ENCODE measurements at places on chromosomes 11 and 22.

GRCh38 chr22:47627556-47628253 lies 865.3 kb downstream of the TBC1D22A start:
- DNase-seq: no peak

GRCh38 chr11:30360741-30361140 lies 37.8 kb downstream of the ARL14EP start:
- DNase-seq: no peak

- no peak for DNase-seq
These were observed 796 bp upstream of the SF3B2 start for GRCh38 chr11:66051371-66051765.

DNA sequence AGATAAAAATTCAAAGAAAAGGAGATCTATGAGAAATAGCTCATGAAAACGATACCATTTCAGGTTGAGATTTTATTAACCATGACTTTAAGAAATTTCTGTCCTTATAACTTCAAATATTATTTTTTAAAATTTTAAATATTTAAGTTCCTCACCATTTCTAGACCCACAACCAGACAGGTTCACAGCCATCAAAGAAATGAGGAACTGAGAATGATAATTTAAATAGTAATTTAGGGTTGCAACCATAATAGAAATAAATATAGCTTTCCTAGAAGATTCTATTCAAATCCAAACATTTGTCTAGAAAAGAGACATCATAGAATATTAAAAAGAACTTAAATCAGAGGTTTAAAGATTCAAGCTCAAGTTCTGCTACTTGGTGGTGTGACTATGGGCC lies 5.9 kb upstream of the VWA5A start:
- DNase-seq: no peak

DNA sequence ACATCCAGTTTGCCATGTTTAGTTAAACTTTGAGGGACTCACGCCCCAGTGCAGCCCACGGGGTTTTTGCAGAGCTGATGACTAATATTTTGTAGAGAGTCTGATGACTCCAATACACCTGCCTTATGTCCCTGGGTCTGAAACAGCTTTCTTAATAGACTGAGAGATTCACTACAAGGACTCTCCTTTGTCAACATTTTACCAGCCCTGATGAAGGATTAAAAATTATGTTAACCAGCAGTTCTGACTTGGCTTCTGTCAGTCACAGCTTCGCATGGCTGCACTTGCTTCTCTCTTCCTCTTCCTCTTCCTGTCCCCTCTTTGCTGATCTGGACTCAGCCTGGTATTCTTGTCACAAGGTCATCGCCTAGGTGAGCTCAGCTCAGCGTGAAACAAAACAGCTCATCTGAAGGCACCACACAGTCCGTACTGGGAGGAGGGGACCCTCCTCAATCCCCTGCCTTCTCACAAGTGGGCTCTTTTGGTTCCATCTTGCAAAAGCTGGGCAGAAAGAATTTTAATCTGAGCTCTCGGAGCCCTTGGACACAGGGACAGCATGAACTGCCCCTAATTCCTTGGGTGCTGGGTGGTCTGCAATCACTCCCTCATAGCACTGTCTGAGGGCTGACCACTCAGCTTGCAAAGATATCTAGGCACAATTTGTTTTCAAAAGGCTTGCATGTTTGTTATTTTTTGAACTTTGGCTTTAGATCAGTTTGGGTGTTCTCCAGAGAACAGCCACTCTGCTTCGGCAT lies 38.1 kb upstream of the POU2AF1 start:
- DNase-seq: no peak

DNA sequence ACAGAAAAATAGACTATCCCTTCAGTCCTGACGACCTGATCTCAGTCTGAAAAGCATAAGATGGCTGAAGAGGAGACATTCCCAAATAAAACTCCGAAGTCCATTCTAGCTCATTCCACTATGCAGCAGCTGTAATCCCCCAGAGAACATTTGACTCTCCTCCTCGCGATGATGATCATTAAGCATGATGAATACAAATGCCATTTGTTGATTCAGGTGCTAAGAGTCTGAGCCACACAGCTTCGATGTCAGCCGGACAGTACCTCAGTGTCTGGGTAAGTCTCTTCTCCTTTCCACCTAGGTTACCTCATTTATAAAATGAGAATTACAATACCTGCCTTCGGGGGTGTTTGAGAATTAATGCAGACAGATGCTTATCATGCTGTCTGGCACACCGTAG lies 94.8 kb downstream of the TENM4 start:
- no peak for DNase-seq

DNA sequence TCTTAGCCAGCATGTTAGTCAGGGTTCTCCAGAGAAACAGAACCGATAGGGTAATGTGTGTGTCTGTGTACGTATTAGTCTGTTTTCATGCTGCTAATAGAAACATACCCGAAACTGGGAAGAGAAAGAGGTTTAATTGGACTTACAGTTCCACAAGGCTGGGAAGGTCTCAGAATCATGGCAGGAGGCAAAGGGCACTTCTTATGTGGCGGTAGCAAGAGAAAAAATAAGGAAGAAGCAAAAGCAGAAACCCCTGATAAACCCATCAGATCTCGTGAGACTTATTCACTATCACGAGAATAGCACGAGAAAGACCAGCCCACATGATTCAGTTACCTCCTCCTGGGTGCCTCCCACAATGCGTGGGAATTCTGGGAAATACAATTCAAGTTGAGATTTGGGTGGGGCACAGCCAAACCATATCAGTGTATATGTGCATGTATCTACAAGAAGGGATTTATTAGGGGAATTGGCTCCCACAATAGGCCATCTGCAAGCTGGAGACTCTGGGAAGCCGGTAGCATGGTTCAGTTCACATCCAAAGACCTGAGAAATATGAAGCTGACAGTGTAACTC lies 173.7 kb upstream of the NECTIN1 start:
- DNase-seq: no peak

DNA sequence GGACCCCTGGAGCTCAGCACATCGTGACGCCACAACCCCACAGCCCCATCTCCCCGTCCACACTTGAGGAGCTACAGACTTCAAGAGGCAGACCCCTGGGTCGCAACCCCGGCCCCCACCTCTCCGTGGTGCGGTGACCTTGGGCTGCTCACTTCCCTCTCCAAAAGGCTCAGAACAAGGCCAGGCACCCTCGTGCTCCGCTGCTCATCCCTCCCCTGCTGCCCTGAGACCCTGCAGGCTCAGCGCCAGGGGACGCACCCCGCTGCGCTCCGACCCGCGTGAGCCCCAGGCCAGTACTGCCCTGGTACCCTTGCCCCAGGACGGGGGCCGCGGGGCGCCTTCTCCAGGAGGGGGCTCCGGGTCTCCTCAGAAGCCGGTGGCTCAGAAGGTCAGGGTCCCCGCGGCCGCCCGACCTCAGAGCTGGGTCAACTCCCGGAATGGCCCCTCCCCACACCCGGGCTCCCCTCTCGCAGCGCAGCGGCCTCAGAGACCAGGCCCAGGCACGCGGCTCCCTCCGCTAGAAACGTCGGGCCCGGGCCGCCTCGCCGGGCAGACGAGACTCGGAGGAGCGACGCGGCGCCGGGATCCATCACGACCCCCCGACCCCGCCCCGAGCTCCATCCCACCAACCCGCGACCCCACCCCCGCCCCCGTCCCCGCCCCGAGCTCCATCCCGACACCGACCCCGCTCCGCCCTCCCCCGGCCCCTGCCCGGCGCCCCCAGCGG lies 563 bp downstream of the GATD1 start:
- DNase-seq: no peak

GRCh38 chr11:111696556-111696955 lies 69.6 kb downstream of the PPP2R1B start:
- DNase-seq: peak; percentile 35

DNA sequence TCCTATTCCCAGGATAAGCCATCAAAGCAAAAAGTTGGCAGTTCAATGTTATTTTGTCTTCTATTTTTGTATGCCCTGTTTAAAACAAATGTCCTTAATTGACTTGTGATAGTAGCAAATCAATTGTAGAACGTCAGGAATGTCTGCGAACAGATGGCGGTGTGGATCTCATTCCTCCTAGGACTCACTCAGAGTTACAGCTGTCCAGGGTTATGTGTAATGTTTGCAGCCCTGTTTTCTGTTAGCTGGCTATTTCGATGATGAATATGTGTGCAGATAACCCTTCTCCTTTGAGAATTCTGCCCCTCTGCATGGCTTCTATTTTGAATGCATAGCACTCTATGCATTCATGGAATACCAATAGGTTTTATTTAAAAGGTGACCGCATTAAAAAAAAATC lies 1248.0 kb upstream of the CNTN5 start:
- DNase-seq: peak; percentile 3

DNA sequence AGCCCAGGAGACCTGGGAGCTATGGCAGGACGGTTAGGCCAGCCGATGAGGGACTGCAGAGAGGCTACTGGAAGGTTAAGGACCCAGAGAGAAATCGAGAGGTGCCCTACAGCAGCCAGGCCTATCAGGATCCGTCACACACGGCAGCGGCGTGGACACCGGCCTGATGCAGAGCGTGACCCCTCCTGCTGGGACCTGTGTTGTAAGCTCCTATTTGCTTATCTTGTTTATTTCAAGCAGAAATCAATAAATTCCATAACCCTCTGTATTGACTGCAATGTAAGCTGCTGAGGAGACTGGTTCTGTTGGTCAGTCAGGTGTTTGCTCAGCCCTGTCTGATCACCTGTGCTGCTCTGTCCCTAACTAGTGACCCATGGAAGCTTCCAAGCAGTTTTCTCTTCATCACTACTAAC lies 39.9 kb downstream of the PPP2R1B start:
- DNase-seq: no peak

DNA sequence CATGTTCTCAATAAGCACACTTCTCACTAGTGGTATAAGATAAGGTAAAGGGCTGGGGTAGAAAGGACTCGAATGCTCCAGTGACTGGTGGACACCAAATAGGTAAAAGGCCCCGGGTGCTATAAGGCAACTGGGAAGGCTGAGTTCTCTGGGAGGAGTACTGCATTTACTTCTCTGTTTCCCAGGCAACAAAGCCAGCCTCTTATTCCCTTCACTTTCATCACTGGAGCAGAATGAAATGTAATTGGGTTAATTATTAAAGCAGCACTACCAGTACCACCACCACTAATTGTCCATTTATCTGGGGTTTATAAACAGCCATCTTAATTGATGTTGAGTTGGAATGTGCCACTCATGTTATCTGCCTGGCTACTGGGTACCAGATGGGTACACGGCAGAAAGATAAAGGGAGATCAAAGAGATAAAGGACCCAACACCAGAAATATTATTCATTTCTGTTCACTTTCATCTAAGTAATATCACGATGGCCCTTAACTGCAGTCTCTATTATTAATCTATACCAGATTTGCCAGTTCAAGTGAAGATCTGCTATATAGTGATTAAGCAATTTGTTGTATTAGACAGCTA lies 94.4 kb upstream of the CHRM4 start:
- DNase-seq: no peak

- DNase-seq: peak; percentile 15
These were observed 113.7 kb downstream of the EFCAB6 start for GRCh38 chr22:43698403-43698802.

- DNase-seq: peak; percentile 75
These were observed 36.8 kb upstream of the ADORA2A start for GRCh38 chr22:24390576-24390975.

DNA sequence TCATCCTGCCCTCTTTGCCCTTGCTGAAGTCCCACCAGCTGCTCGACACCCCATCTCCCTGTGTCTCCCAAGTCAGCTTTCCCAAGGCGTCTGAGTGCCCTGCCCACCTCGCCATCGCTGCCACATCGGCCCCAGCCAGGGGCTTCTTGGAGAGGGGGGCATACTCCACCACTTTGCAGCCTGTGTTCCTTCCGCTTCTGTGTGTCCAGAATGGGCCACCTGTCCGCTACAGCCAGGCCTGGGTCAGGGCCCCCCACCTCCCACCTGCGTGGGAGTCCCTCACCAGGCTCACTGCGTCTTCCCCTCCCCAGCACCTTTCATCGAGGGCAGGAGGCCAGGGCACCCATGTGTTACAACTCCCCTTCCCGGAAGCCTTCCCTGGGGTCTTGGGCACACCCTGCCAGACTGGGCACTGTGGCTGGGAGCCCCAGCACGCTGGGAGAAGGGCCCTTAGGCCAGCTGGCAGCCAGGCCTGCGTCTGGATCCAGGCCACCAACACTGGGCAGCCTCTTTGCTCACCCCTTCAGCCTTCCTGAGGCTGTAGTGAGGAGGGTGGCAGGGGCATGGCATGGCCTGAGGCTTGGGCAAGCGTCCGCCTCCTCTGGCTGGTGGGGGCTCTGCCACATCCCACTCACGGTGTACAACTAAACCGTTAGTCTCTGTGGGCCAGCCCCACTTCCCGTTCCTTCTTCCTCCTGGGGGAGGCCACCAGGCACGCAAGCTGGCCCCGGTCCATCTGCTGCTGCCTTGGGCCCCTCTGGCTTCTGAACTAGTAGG lies 13.4 kb downstream of the CPT1A start:
- no peak for DNase-seq

GRCh38 chr11:102289592-102289991 lies 27.7 kb upstream of the BIRC3 start:
- peak; percentile 67 for DNase-seq

GRCh38 chr11:1229471-1230120 lies 6.7 kb downstream of the MUC5B start:
- no peak for DNase-seq

DNA sequence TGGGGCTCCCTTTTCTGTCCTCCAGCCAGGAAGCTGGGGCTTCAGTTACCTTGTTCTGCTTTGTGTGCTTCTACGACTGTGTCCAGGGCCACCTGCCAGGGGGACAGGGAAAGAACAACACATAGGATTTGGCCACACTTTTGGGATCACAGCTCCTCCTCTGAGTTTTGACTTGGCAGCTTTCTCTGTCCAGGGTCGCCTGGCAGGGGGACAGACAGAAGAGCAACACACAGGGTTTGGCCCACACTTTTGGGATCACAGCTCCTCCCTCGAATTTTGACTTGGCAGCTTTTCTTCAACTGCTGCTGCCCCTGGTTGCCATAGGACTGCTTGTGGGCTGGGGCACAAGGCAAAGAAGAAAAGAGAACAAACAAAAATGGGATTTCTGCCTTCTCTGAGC lies 19.1 kb downstream of the INCENP start:
- no peak for DNase-seq

DNA sequence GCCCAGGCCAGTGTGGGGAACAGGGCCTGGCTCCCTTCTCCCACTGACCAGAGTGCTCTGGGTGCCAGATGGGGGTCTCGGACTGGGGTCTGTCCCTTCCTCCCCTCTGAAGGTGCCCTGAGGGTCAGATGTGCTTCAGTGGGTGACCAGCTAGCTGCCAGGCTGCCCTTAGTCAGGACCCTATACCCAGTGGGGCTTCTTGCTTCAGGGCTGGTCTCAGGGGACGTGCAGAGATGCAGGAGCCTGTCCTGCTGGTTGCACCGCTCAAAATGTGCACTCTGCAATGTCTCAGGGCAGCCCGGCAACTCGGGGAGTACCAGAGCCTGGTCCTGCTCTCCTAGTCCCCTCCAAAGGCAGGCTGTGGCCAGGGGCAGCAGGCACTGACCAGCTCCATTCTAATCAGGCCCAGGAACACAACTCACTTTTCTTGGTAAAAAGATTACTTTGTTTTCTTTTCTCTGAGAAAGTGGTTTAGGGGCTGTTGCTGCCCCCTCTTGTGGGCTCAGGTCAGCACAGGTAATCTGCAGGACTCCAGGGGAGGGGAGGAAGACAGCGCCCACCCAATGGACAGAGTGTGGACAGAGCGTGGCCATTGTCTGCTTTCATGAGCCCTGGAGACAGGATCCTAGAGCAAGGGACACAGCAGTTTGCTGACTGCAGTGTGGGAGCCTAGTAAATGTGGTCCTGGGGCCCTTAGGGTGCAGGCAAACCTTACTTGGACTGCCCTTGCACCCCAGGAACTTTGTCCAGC lies 80.9 kb downstream of the MED15 start:
- DNase-seq: no peak

Measured in fibroblast of the aortic adventitia (primary cell).